ENCODE measurements at places on chromosomes 2 and 18.

- no peak for DNase-seq
Measured at GRCh38 chr18:68532328-68532885, 182.5 kb downstream of the TMX3 start.

GRCh38 chr2:232113821-232114220 is 152.3 kb downstream of the DIS3L2 start:
- no peak for DNase-seq

DNA sequence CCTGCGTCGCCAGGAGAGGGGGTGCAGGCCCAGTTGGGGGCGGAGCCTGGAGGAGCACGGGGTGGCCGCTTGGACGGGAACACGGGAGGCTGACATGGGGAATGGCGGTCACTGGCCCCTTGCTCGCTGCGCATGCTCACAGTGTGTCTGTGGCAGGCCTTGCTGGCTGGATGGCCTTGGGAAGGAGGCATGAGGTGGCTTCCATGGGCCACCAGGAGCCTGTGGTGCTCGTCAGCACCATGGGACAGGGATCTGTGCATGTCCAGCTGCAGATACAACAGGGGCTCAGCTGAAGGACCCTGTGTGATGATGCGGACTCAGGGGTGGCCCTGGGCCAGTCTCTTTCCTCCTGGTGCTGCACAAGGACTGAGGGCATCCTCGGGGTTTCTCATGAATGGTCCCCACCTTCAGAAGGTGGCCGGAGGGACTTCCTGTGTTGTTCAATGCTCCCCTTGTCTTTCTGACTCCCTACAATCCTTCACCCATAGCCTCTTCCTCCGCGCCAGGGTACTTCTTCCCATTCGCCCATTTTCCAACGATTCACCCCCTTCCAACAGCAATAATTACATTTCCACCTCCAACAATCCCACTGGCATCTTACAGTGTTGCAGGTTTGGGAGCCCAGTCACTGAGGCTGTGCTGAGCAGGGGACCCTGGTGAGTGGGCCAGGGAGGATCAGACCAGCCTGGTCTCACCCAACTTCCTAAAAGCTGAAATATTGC is 3.4 kb upstream of the SP140L start:
- no peak for DNase-seq

DNA sequence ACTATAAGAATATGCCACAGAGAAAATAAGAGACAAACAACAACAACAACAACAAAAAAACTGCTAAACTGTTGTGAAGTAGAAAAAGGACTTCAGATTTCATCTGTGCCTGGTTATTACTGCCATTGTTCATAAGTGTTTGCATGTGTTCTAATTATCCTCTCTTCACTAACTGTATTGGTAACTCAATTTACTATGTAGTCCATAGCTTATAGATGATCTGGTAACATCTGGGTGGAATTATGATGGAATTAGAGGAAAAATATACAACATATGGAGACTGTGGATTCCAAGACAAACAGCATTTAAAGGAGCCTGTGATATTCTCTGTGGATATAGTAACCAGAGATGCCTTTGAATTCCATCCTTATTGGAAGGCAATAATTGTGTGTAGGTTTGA is 1891.5 kb upstream of the PIK3C3 start:
- no peak for DNase-seq

- DNase-seq = peak; percentile 57
Measured at GRCh38 chr2:8303322-8303832, 378.5 kb upstream of the ID2 start.

GRCh38 chr2:226673314-226673723 is 126.3 kb downstream of the IRS1 start:
- DNase-seq = no peak

DNA sequence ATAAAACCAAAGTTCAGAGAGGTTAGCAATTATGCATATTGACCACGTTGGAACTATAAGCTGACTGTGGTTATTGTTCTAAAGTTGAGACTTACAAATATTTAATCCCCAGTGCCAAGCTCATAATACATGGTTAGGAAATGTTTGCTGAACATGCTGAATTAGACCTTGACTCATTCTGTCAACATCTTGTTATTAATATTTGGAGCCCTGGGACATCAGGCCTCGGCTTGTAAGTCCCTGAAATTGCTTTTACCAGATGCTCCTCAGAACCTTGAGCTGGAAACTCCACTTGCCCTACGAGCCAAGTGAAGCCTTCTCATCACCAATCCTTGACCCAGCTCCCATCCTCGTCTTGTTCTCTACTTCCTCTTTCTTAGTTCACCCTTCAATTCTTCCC is 21.2 kb downstream of the DYNAP start:
- DNase-seq = no peak

DNA sequence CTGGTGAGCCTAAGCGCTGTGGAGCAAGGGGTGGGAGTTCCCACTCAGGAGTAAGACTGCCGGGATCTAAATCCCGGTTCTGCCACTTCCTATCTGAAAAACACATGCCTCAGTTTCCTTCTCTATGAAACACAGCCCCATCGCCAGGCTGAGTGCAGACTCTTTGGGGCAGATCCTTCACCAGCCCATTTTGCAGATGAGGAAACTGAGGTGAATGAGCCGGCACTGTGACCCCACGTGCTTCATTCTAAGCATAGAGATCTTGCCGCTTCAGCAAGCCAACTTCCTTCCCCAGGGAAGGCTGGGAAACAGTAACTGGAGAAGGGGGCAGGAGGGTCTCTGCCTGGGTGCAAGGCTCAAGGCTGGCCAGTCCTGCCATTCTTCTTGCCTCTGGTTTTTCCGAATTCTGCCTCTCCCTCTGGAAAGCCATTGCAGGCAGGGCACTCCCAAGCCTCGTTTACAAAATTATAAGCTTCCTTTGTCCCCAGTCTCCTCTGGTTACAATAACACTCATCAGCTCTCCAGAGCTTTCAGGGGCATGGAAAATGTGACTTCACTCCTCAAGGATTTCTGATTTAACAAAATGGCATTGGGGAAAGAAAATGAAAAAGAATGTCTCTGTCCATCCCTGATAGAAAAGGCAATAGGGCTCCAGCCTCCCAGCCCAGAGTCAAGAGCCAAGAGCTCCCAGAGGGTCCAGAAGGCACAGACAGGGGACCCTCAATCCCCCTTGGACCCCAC is 249.2 kb downstream of the TNS1 start:
- DNase-seq = no peak

DNA sequence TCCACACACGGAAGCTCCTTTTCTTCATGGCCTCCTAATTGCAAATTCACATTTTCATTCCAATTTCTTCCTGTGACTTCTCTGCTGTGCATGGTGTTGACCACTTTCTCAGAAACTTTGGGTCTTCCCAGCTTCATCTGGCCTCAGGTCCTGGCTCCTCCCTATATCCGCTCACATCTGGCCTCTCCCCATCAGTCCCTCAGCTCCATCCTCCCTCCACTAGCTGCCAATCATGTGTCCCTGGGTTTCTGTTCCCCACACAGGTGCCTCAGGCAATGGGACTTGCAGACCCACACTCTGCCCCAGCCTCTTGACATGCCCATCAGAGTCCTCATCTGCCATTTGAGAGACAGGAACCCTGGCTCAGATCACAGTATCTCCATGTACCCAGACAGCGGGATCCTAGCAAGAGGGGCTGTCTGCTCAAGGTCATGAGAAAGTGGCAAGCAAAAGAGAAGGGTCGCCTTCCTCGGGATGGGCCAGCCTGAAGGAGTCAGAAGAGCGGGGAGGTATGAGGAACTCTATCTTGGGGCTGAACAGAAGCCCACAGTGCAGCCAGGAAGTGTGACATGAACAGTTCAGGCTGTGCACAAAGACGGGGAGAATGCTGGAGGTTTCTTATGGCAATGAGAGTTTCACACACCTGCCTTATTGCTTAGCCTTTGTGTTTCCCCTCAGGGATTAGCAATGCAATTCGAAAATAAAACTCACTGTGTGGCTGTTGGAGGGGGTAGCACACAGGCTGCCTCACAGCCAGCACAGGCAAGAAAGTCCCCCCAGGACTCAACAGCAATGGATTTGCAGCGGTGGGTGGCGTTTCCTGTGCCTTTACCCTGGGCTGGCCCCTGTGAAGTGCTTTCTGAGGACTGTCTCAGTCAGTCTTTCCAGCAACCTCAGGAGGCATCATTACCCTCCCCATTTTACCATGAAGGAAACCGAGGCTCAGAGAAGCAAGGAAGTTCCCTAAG is 69.5 kb downstream of the COPS8 start:
- DNase-seq = no peak

DNA sequence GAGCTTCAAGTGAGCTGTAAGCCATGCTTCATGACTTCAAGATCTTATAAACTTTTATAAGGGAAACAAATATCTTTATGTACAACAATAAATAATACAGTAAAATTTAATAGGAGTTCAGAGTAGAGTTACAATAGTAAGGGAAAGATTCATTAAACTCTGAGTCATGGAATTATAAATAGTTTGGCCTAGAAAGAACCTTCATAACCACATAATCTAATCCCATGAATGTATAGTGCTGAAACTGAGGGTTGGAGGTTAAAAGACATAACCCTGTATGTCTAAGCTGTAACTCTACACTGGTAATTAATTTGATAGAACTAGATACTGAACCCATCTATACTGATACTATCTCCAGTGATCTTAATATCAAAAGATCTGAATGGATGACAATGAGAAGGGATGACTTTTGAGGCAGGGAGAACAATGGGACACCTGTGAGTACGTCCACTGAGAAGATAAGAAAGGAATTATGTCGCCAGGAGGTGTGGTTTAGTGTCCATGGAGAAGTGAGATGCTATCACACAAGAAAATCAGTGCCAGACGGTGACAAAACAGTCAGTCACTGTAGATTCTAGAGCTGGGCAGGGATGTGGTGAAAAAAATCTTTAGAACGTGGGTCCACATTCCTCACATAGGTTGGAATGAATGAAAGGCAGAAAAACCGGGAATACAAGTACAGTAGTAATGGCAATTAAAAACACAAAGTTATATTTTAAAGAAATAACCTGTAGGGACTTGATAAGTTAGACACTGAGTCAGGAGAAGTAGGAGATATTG is 1.1 kb downstream of the IL1F10 start:
- DNase-seq = no peak

GRCh38 chr2:222734703-222735014 is 63.2 kb downstream of the MOGAT1 start:
- no peak for DNase-seq

- no peak for DNase-seq
Measured at GRCh38 chr2:203551778-203552177, 16.7 kb upstream of the RAPH1 start.

- DNase-seq = no peak
Measured at GRCh38 chr18:12005538-12006487, 24.5 kb downstream of the IMPA2 start.

GRCh38 chr2:25041307-25041927 is 459 bp upstream of the EFR3B start:
- no peak for DNase-seq

DNA sequence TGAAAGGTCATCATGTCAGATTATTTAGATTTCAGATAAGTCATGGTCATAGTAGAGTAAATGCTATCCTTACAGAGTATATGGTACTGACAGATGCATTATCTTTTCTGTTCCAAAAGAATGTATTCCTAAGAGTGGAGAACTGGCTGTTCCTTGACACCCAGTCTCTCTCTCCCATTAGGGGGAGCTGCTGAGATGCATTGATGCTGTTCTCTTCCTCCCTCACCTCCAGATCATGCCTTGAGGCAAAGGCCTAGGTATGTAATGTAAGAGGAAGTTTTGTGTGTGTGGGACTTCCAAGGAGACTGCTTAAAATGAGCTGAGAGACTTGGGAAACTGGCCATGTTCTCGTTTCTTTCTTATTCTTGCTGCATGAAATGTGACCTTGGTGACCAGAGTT is 979.5 kb upstream of the CELF4 start:
- no peak for DNase-seq

GRCh38 chr2:138209009-138209408 is 244.7 kb downstream of the HNMT start:
- DNase-seq = no peak

GRCh38 chr2:74228772-74229171 is 30.4 kb downstream of the MTHFD2 start:
- no peak for DNase-seq

GRCh38 chr2:168220965-168221819 is 26.2 kb downstream of the STK39 start:
- no peak for DNase-seq

DNA sequence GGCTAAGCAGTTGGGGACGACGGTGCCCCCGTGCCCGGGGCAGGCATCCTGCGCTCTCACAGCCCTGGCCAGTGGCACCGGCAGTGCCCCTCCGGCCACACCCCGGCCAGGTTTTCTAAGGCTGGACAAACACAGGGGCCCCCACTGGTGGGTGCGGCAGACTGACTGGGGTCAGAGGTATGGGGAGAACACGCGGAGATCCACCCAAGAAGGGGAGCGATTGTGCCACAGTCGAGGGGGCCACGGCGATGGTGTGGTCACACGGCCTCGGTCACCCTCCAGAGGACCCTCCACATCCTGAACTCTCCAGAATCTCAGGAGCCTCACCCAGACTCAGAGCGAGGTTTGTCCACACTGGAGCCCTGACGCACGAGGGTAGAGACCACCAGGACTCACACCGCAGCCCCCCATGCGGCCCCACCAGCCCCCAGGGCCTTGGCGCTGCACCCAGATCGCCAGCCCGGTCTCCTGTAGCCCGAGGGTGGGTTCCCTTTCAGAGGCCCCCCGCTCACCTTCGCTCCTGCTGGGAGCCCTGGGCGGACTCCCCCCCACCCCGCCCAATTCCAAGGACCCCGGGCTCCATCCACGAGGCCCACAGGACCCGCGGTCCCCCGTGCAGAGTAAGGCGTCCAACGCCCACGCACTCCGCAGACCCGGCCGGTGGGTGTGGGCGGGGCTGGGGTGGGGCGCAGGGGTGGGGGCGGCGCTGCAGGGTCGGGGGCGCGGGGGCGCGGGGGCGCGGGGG is 15.2 kb downstream of the PDCD1 start:
- no peak for DNase-seq

GRCh38 chr2:184780944-184781343 is 182.6 kb downstream of the ZNF804A start:
- no peak for DNase-seq

- DNase-seq = no peak
Measured at GRCh38 chr18:2173486-2173885, 397.8 kb downstream of the METTL4 start.

DNA sequence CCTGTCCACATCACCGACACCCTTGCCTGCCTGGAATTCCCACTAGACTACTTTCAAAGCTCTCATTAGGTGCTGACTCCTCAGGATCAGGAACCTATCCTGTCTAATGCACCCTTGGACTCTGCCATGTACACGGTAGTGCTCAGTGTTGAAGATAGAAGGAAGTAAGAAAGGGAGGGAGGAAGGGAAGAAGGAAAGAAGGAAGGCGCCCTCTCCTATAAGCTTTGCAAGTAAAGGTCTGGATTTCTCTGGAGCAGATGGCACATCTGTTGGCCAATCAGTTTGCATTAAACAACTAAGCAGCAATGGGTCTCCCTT is 45.3 kb downstream of the SCTR start:
- DNase-seq = no peak

GRCh38 chr18:61955644-61956043 is 62.8 kb upstream of the RNF152 start:
- no peak for DNase-seq

- DNase-seq = no peak
Measured at GRCh38 chr2:203949228-203949627, 12.7 kb downstream of the ICOS start.

DNA sequence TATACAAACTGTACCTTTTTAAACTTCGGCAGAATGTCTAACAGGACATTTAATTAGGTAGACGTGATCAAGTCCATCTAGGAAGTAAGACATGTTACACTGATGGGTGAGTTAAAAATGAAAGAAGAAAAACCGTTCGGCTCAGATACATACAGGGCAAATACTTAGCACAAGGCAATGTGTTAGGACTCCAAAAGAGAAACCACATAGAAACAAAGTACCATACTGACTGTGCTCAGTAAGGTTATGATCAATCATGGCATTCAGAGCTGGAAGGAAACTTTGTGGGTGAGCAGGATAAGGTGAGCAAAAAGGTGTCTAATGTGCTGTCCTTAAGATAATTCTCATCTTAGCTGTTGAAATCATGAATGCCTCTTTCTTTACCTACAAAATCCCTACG is 211.9 kb downstream of the STK39 start:
- DNase-seq = no peak

Data from activated T-cell treated with anti-CD3 and anti-CD28 coated beads for 1 hour (primary cell).